HFFc6 (cell line): ENCODE measurements at places on chromosomes 3 and 15. TPM values are rescaled to one million over a fixed set of nuclear protein-coding genes. Genes with fewer than 3 reads are reported as not detected.

The ZNF80 gene
- not detected in 3 replicates for total RNA-seq

The SLC22A13 gene
- 0.09 to 0.19 TPM (median 0.17 TPM) in 3 replicates for total RNA-seq

The REC114 gene
- total RNA-seq, result not detected in 2 replicates

DNA sequence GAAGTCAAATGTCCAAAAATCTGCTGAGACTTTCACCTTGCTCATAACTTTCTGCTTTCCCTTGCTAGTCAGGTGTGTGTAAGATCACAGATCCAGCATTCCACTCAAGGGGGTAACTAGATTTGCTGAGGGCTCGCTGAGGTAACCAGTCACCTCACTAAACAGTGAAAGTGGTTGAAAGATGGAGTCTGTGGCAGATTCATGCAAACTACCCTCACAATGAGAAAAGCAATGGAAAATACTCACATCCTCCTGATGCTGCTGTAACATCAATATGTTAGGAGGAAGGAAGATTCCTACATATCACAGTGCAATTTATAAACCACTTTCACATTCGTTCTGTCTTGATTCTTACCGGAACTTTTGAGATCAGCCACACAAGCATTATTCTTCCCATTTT is 174.3 kb upstream of the BCL6 start:
- H3K4me3 ChIP-seq, result no peak overlapping the region
- peaks cover 2% of the 10 kb centered on the region for H3K36me3 ChIP-seq
- H3K4me1 ChIP-seq, result peaks cover 63% of the 10 kb centered on the region
- H3K27me3 ChIP-seq, result no peaks in the 10 kb centered on the region; the same call in none of the 2 replicates
- no peak overlapping the region for H3K27ac ChIP-seq

- H3K36me3 ChIP-seq, result peaks cover 20% of the 10 kb centered on the region
- no peak for DNase-seq
- peaks cover 35% of the 10 kb centered on the region for H3K4me1 ChIP-seq
- peaks cover 1% of the 10 kb centered on the region for H3K27me3 ChIP-seq
- H3K27ac ChIP-seq, result no peak overlapping the region
Measured at GRCh38 chr3:114566162-114566755, 272.4 kb downstream of the TIGIT start.

GRCh38 chr15:35206060-35206675 is 121.1 kb upstream of the NANOGP8 start:
- no peak overlapping the region for H3K27ac ChIP-seq
- H3K4me3 ChIP-seq, result no peak overlapping the region
- DNase-seq, result peak; percentile 1
- H3K36me3 ChIP-seq, result no peaks in the 10 kb centered on the region

DNA sequence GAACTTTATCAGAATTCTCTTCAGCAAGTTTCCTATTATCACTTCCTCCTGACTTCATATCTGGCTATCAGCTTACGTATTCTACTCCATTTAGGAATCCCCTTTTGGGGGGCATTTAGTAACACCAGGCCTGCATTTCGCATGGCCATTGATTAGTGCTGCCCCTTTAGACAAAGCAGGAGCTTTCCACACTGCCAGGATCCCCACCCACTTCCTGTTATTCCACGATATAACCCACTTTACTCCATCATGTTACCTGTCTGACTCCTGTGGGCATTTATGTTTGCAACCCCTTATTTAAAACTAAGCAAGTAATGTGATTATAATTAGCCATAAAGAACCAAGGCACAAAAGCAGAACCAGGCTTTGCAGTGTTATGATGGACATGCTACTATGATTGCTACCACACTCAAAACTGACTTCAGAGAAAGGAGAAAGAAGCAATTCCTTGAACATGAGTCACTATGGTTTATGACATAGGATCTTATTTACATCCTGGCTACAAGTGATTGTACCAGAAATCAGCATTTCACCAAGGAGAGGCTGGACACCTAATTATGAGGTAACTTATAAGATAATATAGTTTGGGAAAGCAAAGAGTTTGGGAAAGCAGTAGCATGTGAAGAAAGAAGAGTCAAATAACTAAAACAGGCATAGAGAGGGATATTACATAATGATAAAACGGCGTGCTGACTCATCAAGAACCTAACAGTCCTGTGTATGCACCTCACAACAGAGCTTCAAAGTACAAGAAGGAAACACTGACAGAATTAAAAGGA is 96.3 kb downstream of the IGSF11 start:
- no peak overlapping the region for H3K4me3 ChIP-seq
- H3K27me3 ChIP-seq, result no peaks in the 10 kb centered on the region
- DNase-seq, result no peak
- peaks cover 8% of the 10 kb centered on the region for H3K4me1 ChIP-seq
- H3K36me3 ChIP-seq, result no peaks in the 10 kb centered on the region
- no peak overlapping the region for H3K27ac ChIP-seq

DNA sequence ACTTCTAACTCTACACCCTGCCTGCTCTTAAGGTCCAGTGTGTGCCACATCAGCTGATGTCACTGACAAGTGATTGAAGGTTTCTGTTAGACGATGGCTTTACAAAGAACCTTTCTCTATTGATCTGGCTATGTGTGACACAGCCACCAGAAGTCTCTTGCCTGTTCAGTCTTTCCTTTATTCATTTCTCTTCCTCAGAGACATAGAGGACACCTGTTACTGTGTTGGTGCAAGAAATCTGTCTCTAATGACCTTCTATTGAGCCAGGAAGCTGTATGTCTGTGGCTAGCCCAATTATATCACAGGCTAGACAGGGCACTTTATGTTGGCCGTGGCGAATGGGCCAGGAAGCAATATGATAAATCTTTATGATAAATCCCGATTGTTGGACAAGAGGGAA is 173.3 kb upstream of the GAP43 start:
- H3K36me3 ChIP-seq, result no peaks in the 10 kb centered on the region
- H3K4me1 ChIP-seq, result no peaks in the 10 kb centered on the region
- H3K27me3 ChIP-seq, result no peaks in the 10 kb centered on the region
- no peak overlapping the region for H3K27ac ChIP-seq
- H3K4me3 ChIP-seq, result no peak overlapping the region

DNA sequence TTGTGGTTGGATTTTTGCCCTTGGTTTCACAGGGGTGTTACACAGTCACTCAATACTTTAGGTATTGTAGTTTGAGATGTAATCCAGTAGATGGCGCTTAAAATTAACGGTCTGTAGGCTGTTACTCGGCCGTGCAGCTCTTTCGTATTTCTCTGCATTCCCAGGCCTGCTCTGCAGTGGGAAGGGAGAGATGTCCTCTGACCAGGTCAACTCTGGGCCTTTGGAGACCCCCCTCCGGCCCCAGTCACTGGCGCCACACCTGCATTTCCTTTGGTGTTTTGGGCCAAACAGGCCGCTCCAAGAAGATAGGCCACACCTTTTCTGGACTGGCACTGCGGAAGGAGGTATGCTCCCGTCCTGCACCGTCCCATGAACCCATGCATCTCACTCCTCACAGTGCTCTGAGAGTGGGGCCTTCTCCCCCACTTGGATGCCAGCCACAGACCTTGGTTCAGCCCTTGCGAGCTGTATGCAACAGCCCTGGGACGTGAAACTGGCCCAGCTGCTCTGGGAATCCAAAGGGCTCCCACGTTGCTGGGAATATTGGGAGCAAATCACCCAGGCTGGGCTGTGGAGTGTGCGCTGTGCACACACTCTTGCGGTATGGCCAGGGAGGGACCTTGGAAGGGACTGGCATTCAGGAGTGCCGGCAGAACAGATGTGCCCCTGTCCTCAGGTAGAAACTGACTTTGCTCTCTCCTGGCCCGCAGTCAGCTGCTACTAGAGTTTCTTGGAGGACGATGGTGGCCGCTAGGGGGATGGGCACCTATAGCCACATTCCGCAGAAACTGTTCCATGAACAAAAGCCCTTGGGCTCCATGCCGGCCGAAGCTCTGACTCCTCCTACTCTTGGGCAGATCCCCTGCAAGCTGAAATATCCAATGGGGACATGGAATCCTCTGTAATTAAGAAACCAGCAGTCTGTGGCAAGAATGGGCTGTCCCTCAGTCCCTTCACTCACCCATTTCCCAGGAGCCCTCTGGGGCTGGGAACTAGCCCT is 410.5 kb upstream of the CADM2 start:
- H3K36me3 ChIP-seq, result no peaks in the 10 kb centered on the region
- peak; percentile 2 for DNase-seq
- no peaks in the 10 kb centered on the region for H3K27me3 ChIP-seq
- H3K4me3 ChIP-seq, result no peak overlapping the region; the same call in 1 of the 2 replicates
- no peaks in the 10 kb centered on the region for H3K4me1 ChIP-seq
